ENCODE measurements at places on chromosomes 16 and 17.

DNA sequence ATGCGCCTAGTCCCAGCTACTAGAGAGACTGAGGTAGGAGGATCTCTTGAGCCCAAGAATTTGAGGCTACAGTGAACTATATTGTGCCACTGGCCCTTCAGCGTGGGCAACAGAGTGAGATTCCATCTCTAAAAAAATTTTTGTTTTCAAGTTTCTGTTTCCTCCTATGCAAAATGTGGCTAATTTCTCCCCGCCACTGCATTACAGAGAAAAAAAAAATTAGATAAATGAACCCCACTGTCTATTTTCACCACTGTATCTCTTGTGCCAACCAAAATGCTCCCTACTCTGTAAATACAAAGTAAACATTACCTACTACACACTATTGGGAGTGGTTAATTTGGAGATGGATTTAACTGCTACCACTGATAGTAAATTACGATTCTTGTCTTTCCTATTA lies 2.0 kb downstream of the MARF1 start:
- peaks cover 6% of the 10 kb centered on the region for H3K4me1 ChIP-seq
- peaks cover under 1% of the 10 kb centered on the region for H3K36me3 ChIP-seq
- H3K4me3 ChIP-seq: no peak overlapping the region
- H3K27me3 ChIP-seq: no peaks in the 10 kb centered on the region
- no peak overlapping the region for H3K27ac ChIP-seq
- DNase-seq: no peak

- no peak overlapping the region for H3K4me3 ChIP-seq
- no peaks in the 10 kb centered on the region for H3K27me3 ChIP-seq
- DNase-seq: no peak
- H3K36me3 ChIP-seq: no peaks in the 10 kb centered on the region
These were observed 66.6 kb downstream of the NTN1 start for GRCh38 chr17:9087921-9088320.

DNA sequence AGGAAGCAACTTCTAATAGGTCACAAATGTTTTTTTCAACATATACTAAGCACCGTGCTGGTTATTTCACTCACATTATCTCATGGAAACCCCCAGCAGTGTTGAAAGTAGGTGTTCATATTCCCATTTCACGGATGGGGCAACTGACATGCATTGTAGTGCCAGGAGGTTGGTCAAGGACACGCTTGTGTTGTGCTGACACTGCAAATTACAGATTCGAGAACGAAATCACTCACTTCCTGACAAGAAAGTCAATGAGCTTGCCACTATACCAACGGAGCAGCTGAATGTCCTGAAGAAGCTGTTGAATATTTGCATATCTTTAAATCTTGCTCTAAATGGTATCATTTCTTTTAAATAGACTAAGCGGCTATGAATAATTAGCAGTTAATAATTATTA lies 378.0 kb upstream of the C16orf82 start:
- H3K27ac ChIP-seq: no peak overlapping the region
- no peak for DNase-seq
- H3K36me3 ChIP-seq: no peaks in the 10 kb centered on the region
- H3K4me1 ChIP-seq: no peaks in the 10 kb centered on the region
- H3K4me3 ChIP-seq: no peak overlapping the region

GRCh38 chr16:8047736-8048135 lies 542.6 kb downstream of the TMEM114 start:
- no peaks in the 10 kb centered on the region for H3K27me3 ChIP-seq
- H3K4me1 ChIP-seq: no peaks in the 10 kb centered on the region
- no peak overlapping the region for H3K4me3 ChIP-seq
- H3K27ac ChIP-seq: no peak overlapping the region
- H3K36me3 ChIP-seq: no peaks in the 10 kb centered on the region
- no peak for DNase-seq

GRCh38 chr17:69581061-69581961 lies 166.8 kb downstream of the MAP2K6 start:
- no peaks in the 10 kb centered on the region for H3K36me3 ChIP-seq
- H3K4me1 ChIP-seq: no peaks in the 10 kb centered on the region
- no peaks in the 10 kb centered on the region for H3K27me3 ChIP-seq
- no peak overlapping the region for H3K4me3 ChIP-seq
- H3K27ac ChIP-seq: no peak overlapping the region

GRCh38 chr16:77913738-77914253 lies 108.6 kb upstream of the CLEC3A start:
- no peak overlapping the region for H3K27ac ChIP-seq
- DNase-seq: no peak
- H3K4me3 ChIP-seq: no peak overlapping the region
- H3K4me1 ChIP-seq: no peaks in the 10 kb centered on the region
- no peaks in the 10 kb centered on the region for H3K36me3 ChIP-seq

- H3K4me1 ChIP-seq: no peaks in the 10 kb centered on the region
- H3K27me3 ChIP-seq: no peaks in the 10 kb centered on the region
- H3K27ac ChIP-seq: peak overlapping the region; percentile 44
These were observed 19.7 kb downstream of the SLC7A6 start for GRCh38 chr16:68283801-68284598.

GRCh38 chr17:55249861-55250260 lies 14.9 kb upstream of the HLF start:
- no peak for DNase-seq
- no peak overlapping the region for H3K4me3 ChIP-seq
- H3K27me3 ChIP-seq: no peaks in the 10 kb centered on the region
- no peaks in the 10 kb centered on the region for H3K4me1 ChIP-seq
- no peak overlapping the region for H3K27ac ChIP-seq
- no peaks in the 10 kb centered on the region for H3K36me3 ChIP-seq

GRCh38 chr16:31063843-31064611 lies 10.0 kb downstream of the ZNF668 start:
- no peaks in the 10 kb centered on the region for H3K27me3 ChIP-seq
- H3K4me1 ChIP-seq: no peaks in the 10 kb centered on the region
- H3K27ac ChIP-seq: no peak overlapping the region

DNA sequence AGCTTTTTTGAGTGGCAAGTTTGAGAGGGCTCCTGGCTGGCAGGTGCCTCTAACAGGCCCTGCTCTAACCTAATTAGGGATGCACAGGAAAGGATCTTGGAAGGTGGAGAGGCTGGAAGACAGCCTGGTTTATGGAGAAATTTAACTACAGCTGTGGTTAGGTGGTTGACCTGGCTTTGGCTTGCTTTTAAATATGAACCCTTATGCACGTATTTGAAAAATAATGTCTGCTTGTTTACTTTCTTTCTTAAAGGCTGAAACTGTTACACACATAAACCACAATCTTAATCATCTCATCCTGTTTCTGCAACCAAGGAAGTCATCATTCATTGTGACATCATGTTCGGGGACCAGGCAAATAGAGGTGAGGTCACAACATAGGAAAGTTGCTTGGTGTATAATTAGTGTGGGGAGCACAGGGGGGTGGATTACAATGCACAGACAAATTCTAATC lies 23.1 kb upstream of the DHRS13 start:
- no peak overlapping the region for H3K4me3 ChIP-seq
- H3K27me3 ChIP-seq: no peaks in the 10 kb centered on the region
- H3K4me1 ChIP-seq: no peaks in the 10 kb centered on the region
- no peaks in the 10 kb centered on the region for H3K36me3 ChIP-seq
- DNase-seq: no peak
- H3K27ac ChIP-seq: peak overlapping the region; percentile 29

Data from prostate gland (tissue), 2 donors.